ENCODE measurements at places on chromosomes 13 and 19.

DNA sequence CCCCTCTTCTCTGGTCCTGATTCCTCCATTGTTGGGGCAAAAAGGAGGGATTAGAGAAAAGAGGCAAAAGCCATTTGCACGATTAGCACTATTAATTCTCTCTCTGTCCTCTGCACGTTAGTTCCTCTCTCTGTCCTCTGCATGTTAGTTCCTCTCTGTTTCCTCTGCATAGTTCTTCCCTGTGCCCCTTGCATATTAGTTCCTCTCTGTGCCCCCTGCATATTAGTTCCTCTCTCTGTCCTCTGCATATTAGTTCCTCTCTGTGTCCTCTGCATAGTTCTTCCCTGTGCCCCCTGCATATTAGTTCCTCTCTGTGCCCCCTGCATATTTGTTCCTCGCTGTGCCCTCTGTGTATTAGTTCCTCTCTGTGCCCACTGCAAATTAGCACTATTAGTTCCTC, 847.2 kb upstream of the GPC6 start:
- no peak for DNase-seq

DNA sequence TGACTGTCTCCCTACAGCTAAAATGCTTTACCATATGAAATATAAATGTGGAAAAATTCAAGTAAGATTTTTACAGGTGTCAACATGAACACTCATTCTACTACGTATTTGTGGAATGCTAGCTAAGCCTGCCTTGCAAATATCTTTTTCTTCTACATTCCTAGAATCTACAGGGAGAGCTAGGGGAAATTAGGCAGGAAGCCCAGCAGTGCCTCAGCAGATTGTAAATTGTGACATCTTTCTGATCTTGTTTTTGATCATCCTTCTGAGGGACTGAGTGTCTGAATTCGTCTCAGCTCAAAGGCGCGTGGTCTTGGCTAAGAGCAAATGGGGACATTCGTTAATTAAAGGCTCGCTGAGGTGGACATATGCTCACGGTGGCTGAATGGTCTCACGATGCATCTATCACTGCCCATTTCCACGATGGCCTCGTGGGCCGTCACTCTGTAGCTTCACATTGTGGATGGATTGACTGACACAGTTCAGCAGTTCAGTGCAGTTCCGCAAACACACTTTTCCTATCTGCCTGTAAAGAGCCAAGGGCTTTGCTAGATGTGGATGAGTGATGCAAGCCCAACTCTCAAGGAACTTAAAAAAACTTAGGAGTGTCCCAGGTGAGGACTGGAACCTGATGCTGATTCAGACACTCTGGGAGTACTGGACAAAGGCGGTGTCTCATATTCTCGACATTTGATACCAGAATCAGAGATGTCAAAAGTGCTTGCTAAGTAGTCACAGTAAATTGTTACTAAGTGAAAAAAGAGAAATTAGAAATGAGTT, 562.5 kb downstream of the EFNB2 start:
- DNase-seq, result no peak

DNA sequence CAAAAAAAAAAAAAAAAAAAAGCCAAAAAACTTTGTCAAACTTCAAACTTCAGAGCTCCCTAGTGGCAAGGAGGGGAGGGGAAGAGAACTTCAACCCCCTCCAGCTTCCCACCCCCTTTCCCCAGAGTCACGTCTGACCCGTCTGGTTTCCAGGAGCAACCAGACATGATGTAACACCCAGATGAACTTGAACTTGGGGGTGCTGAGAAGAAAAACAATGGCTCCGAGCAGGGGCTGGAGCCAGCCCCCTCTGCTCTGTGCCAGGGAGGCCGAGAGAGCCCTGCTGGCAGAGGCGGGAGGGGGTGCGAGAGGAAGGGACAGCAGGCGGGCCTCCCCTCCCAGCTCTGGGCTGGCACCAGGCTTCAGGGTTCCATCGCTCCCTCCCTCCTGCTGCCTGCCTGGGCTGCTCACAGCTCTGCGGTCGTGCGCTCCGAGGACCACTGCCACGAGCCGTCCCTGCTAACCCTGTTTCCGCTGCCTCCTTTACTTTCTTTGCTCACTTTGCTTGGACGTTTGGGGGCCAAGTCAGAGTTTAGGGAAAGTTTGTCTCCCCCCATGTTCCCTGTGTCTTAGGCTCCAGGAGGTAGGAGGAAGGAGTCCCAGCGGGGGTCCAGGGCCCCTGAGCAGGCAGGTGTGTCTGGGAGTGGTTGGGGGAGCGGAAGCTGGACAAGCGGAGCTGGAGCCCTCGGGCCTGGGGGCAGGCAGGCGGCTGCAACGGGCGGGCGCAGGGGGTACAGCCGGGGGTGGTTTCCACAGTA, 11.1 kb downstream of the LYL1 start:
- no peak for DNase-seq

- no peak for DNase-seq
These were observed 4.9 kb downstream of the SMAD9 start for GRCh38 chr13:36915106-36915505.

GRCh38 chr13:46775385-46776107, 21.4 kb downstream of the ESD start:
- DNase-seq, result no peak

- DNase-seq, result no peak
These were observed 5.6 kb downstream of the GFY start for GRCh38 chr19:49430678-49431329.

DNA sequence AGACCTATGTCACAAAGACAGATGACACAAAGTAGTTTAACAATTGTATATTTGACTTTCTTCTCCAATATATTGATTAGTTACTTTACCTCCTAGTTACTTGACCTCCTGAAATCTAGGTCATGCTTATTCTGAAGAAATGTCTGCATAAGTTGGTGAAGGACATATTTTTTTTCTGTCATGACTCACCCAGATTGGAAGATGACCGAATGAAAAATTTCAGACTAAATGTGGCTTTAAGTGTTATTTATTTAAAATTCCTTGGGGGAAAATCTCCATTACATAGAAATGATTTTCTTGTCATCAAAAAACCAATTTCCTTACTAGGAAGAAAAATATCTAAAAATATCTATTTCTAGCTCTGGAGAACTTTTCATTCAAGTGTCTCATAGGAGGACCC, 217.1 kb downstream of the POSTN start:
- DNase-seq, result no peak

GRCh38 chr19:47427241-47428176, 8.2 kb upstream of the MEIS3 start:
- peak; percentile 47 for DNase-seq

Data from stimulated activated CD8-positive, alpha-beta memory T cell treated with anti-CD3 and anti-CD28 coated beads, Interleukin-4, amount 100 ng/mL, for 4 hours (primary cell).